Esophagus muscularis mucosa (tissue), 4 donors: ENCODE measurements at places on chromosomes 7 and 10.
A peak's percentile ranks its signal among the peaks of the same experiment; 100 is the strongest.

- H3K36me3 ChIP-seq, result no peaks in the 10 kb centered on the region
- peaks cover 18% of the 10 kb centered on the region for H3K4me1 ChIP-seq
- no peak for DNase-seq
- peaks cover 17% of the 10 kb centered on the region for H3K27me3 ChIP-seq
- no peak overlapping the region for H3K4me3 ChIP-seq
These were observed 144.8 kb upstream of the RET start for GRCh38 chr10:42932116-42932515.

- H3K4me3 ChIP-seq, result no peak overlapping the region
- no peaks in the 10 kb centered on the region for H3K27me3 ChIP-seq
- no peaks in the 10 kb centered on the region for H3K36me3 ChIP-seq
- peak; percentile 70 for DNase-seq
- H3K27ac ChIP-seq, result no peak overlapping the region
These were observed 9.1 kb upstream of the CSGALNACT2 start for GRCh38 chr10:43128958-43129706.

DNA sequence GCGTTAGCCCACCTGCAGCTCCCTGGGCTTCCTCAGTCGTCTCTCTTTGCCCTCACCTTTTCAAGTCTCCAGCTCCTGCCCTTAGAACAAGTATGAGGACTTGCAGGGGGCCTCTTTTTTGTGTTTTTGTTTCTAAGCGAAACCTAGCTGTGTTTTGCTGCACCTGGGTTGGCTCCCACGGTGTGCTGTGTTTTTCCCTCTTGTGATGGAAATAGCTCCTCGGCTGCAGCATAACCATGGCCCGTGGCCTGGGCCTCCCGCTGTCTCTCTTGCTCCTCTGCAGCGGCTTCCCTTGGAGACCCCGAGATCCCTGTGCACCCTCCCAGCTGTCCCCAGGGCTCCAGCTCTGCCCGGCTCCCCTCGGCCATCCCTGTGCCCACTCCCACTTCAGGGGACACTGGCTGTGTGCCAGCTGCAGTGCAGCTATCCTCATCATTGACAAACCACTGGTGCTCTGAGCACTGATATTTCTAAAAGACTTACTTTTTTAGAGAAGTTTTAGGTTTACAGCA, 75.6 kb upstream of the TCERG1L start:
- no peak for DNase-seq
- no peaks in the 10 kb centered on the region for H3K4me1 ChIP-seq
- H3K4me3 ChIP-seq, result no peak overlapping the region
- no peaks in the 10 kb centered on the region for H3K27me3 ChIP-seq

DNA sequence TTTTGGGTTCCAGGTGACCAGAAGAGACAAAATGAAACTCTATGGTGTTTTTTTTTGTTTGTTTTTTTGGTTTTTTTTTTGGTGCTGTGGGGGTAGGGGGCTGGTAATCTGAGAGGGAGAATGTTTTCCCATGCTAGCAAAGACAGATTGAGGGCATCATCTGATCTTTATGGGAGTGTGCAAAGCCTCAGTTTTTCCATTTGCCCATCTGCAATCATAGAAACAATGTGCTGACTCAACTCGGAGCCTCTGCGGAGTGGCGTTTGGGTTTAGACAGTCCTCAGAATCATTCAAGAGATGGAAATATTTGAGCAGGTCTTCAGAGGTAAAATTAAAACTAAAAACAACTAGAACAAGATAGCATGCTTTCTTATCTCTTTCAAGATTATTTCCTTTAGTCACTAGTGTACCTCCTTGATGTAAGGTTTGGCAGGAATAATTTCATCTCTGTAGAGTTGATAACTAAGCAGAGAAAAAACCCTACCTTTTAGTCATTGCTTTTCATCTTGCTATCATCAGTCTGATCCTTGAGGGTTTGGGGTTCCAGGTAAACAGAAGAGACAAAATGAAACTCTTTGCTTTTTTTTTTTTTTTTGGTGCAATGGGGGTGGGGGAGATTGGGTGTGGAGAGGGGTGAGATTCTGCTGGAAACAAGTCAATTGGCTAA, 18.0 kb downstream of the CNNM2 start:
- DNase-seq, result no peak
- H3K27ac ChIP-seq, result no peak overlapping the region
- H3K36me3 ChIP-seq, result no peaks in the 10 kb centered on the region
- H3K4me1 ChIP-seq, result no peaks in the 10 kb centered on the region
- H3K4me3 ChIP-seq, result no peak overlapping the region

DNA sequence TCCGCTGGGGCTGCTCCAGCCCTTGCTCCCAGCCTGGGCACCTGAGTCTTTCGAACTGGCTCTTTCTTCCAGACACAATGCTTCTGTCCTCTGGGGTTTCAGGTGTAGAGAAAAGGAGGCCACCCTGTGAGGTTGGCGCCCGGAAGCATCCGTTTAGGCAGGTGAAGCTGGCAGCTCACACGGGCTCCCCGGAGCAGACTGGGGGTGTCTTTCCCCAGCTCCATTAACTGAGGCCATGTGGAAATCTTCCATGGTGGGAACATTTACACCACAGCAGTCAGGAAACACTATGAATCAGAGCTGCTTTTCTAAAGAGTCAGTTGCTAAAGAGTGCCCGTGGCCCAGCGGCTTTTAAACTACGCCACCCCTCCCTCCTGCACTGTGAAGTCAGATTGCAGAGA, 29.2 kb downstream of the PRKAG2 start:
- no peak for DNase-seq
- no peaks in the 10 kb centered on the region for H3K36me3 ChIP-seq
- H3K4me1 ChIP-seq, result no peaks in the 10 kb centered on the region
- no peak overlapping the region for H3K27ac ChIP-seq

DNA sequence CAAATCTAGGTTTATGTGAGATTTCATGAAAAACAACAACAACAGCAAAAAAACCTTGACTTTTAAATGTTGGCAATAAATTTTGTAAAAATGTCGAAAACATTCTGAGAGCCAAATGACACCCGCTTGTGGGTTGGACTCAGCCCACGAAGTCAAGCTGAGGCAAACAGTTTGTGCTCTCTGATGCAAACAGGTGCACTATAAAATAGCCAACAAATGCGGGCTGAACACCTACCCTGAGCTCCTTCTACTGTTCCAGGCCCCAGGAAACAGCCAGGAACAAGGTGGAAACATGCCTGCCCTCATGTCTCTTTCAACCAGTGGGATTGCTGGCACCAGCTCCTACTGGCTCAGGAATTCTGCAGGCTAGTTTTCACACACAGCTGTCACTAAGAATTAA, 105.0 kb upstream of the ZNF716 start:
- H3K4me3 ChIP-seq, result no peak overlapping the region
- no peak overlapping the region for H3K27ac ChIP-seq
- no peaks in the 10 kb centered on the region for H3K27me3 ChIP-seq
- DNase-seq, result no peak
- no peaks in the 10 kb centered on the region for H3K36me3 ChIP-seq
